Stimulated activated effector memory CD8-positive, alpha-beta T cell treated with anti-CD3 and anti-CD28 coated beads, Interleukin-12 subunit alpha, Interleukin-12 subunit beta, amount 100 ng/mL, for 72 hours (primary cell): ENCODE measurements at places on chromosomes 2 and 18.

GRCh38 chr2:2260696-2261268 is 70.3 kb downstream of the MYT1L start:
- no peak for DNase-seq

DNA sequence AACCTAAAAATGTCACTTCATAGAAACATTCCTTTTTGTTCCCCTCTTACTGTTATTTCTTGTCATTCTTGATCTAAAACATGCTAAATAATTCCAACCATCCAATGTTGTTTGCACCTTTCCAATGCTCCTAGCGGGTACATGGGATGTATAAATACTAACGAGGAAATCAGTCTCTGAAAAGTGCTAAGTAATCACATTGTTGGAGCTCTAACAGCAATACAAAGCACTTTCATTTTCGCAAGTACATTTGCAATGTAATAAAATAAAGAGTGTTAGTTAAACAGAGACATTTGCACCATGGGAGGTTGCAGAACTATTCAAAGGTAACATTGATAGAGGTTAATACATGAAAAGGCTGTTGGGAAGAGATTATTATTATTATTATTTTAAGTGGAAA is 286.2 kb upstream of the ACVR2A start:
- no peak for DNase-seq

GRCh38 chr2:235605312-235606003 is 111.6 kb downstream of the AGAP1 start:
- no peak for DNase-seq

GRCh38 chr2:21117688-21118087 is 6.1 kb upstream of the TDRD15 start:
- no peak for DNase-seq

GRCh38 chr2:200689115-200689514 is 103.3 kb downstream of the AOX1 start:
- DNase-seq, result no peak

DNA sequence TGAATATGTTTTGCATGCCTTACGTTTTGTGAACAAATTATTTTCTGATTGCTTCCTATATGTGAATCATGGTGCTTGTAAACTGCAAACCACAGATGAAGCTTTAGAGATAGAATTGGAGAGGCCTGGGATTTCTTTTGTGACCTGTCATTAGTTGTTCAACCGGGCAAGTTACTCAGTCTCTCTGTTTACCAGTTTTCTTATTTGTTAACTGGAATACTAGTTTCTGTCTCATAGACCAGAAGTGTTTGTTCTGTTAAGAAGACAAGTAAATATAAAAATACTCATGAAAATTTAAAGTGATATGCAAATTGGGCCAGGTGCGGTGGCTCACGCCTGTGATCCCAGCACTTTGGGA is 27.3 kb downstream of the DGKD start:
- no peak for DNase-seq

- no peak for DNase-seq
These were observed 32.4 kb downstream of the SLC66A2 start for GRCh38 chr18:79919089-79919488.

DNA sequence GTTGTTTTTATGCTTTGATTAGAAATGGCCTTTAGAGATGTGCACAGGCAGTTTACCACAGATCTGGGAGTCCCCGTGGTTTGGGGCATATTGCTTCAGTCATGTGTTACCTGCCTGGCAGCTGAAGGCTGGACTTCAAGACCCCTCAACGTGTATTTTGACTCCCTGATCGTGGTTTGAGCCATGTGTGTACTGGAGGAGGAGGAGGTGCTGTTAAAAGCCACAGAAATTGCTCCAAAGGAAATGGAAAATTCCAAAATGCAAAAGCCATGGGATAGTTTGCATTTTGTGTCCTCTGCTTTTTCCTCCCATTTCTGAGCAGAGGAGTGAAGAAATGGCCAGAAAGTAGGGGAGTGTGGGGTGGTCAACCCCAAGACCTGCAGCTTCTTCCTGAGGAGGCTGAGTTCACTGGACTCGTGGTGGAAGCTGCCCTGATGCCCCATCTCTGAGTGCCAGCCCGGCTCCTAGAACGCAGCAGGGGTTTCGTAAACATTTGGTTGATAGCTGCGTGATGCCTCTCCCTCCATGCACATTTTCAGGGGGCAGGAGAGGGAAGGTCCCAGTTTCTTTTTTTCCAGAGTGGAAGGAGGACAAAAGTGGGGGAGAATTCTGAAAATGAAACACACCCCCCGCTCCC is 45.7 kb downstream of the ITGB1BP1 start:
- no peak for DNase-seq

GRCh38 chr2:206275312-206276055 is 1.0 kb downstream of the ZDBF2 start:
- no peak for DNase-seq

- peak; percentile 90 for DNase-seq
These were observed 16.8 kb upstream of the ITM2C start for GRCh38 chr2:230847883-230848388.

DNA sequence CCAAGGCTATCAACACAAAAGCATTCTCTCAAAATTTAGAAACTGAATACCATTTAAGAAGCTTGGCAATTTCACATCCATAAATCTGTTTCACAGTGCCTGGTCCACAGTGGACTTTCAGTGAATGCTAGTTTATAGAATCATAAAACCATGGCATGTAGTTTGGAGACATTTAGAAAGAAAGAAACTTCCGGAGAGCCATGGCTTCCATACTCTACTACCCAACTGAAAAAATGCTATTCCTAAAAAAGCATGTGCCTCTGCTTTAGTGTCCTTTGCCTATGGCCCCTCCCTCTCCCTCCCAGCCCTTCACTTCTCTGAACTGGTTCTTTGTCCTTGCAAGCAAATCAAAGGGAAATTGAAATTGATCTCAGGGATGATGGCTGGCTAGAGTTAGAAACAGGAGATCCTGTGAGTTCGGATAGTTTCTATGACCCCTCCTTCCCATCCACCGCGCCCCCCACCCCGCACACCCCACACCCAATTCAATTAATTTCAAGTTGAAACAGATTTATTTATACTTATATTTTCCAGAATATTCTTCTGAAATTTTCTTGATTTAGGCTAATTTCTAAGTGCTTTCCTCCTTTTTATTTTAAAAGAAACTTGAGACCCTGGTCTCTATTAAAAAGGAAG is 248.3 kb downstream of the TRIB2 start:
- DNase-seq, result no peak

GRCh38 chr18:47095810-47096209 is 54.5 kb downstream of the HDHD2 start:
- no peak for DNase-seq

DNA sequence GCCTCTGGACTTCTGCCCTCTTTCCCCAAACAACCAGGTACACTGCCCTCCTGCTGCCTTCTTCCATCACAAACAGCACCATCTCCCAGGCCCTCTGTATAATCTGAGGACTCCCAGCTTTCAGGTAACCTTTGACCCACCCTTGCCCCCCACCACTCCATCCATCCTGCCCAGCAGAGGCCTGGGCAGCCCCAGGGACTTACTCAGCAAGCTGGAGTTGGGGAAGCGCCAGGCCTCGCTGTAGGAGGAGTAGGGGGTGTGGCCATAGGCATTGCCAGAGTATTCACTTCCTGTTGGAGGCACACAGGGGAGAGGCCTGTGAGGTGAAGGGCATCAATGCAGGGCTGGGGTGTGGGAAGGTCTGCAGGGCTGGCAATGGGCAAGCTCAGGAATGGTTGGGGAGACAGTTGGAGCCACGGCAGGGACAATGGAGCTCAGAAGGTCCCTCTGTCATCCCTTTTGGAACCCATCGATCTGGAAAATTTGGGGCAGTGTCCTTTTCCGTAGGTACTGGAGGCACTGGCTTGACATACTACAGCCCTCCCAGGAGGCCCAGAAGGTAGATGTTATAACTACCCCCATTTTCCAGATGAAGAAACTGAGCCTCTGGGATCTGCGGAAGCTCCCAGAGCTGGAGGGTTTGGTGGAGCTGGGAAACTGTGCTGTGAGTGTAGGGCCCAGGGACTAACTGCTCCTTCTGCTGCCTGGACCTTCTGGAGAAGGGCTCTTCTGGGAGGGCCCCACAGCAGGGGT is 46.3 kb downstream of the PSD4 start:
- no peak for DNase-seq

GRCh38 chr2:154455166-154455565 is 243.3 kb upstream of the KCNJ3 start:
- no peak for DNase-seq

- DNase-seq, result no peak
These were observed 808.2 kb downstream of the SUCLG1 start for GRCh38 chr2:83650898-83651297.
